ENCODE measurements at places on chromosomes 3 and 15. TPM values are rescaled to one million over a fixed set of nuclear protein-coding genes. Genes with fewer than 3 reads are reported as not detected.

DNA sequence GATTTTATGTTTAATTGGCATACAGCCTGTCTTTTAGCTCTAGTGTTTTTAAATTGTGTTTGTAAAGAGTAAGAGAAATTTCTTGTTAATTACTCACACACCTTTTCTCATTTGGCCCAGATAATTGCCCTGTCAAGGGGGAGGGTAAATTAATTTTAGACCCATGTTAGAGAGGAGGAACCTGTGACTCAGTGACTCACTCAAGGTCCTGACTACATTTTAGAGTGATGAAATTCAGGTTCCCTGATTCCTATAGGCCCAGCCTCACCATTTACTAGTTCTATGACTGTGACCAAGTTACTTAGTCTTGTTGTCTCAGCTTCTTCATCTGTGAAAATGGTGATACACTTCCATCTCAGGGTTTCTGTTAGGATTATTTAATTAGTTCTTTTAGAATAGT is 125.2 kb upstream of the DPH6 start:
- DNase-seq = no peak

GRCh38 chr15:88375234-88375927 is 91.8 kb downstream of the MRPL46 start:
- DNase-seq = no peak

DNA sequence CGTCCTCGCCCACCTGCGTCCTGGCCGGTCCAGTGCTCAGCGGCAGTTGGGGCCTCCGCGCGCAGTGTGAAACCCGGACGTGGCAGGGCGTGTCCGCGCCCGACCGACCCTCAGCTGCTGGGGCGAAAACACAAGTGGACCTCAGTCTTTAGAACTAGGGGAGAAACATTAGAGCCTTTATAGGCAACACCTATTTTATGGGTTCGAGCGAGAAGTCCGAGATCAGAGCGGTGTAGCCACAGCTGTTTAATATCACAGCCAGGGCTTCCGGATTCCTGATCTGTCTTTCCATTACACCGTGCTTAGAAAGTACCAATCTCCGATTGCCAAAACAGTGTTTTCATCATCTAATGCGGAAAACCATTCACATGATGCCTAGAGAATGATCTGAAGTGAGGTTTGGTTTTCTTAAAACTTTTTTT is 506 bp downstream of the RAD51 start:
- DNase-seq = no peak

DNA sequence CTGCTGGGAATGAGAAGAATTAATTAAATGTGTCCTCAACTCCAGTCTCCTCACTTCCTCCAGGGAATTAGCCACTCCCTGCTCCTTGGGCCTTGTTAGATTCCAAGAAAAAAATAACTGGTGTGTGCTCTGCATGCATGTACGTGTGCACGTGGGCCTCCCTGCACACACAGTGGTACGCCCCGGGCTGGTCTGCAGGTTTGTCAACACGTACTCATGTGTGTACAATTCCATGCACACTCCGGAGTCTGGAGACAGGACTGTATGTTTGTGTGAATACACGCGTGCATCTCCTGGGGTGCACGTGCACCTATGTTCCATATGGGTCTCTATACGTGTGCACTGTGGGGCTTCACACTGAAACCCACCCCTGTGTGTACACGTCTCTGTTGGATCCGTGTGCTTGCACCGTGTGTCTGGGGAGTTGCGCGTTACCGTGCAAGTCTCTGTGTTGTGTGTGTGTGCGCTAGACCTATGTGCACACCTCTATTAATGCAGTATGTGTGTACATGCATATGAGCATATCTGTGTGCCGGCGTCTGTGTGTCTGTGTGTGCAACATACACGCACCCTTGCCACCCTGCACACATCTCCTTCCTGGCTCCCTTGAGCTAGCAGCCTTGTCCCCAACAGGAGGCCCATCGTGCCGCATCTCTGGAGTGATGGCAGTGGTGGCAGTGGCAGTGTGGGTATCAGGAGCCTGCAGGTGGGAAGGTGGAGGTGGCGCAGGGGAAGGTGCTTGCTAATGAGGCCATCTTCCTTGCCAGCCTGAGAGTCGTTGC is 210.1 kb downstream of the TBC1D2B start:
- no peak for DNase-seq

DNA sequence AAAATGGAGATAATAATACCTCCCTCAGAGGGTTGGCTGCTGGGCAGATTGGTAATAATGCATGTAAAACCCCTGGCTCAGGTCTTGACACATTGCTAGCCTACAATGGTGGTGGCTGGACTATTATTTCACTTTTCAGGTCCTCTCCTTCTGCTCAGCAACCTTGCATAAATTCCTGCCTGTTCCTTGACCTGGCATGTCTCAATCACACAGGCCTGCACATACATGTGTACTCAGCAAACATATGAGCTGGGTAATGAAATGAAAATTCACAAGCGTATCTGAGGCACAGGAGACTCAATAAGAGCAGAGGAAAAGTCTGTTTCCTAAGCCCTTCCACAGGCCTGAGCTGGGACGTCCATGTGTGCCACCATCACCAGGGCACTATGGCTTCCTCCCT is 17.4 kb downstream of the VPS18 start:
- DNase-seq = no peak

DNA sequence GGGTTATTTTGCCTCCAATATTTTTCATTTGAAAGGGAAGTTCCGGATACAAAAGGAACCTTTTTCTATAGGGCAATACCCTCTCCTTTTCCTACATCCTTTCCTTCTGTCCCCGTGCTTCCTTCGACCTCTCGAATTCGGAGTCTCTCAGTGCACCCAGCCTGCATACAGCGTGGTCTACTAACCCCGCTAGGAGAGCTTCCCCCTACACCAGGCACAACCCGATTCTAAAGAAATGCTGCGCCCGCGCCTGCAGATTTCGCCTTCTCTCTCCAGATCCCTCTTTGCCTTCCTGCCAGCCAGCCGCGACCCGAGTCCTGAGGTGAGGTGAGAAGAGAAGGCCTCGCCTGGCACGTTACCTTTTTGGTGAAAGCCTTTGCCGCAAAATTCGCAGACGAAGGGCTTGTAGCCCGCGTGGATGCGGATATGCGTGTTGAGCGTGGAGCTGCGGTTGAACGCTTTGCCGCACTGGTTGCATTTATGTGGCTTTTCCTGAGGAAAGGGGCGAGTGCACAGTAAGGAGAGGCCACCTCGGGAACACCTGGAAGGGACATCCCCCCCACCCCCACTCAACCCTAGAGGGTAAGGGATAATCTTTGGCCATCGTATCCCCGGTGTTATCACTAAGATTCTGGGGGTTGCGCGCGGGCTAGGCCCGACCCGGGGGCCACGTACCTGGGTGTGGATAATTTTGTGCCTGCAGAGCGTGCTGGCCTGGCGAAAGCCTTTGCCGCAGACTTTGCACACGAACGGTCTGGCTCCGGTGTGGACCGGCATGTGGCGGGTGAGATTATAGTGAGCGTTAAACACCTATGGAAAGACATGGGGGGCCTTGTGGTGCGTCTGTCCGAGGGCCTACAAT is 2.3 kb downstream of the FEZF2 start:
- DNase-seq = no peak

DNA sequence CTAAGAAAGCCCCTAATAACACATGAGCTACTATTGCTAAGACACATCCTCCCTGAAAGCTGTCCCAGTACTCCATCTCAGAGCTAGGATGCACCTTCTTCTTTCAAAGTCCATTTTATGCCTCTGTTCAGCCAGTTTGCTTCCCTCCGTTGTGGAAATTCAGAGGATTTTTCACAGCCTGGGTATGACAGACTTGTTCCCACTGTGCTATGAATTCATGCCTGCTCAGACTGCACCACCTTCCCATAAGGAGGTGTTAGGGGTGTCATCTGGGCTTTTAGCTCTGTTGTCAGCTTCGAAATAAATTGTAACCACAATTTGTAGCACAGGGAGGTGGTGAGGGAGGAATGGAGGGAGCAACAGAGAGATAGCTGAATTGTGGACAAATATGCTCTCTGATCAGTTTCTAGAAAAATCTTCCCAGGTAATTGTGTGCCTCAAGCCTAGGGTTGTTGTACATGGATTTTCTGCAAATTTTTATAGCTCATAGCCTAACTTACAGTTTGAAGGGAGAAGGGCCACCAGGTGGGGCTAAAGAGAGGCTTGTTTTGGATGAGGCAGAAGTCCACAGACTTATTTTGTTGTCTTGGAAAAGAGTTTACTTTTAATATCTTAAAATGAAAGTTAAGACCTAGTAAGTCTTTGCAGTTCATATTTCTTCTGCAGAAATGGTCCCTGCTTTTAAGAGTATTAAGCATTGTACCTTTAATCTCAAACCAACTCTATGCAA is 462.0 kb downstream of the PDCD6IP start:
- no peak for DNase-seq

GRCh38 chr3:184907681-184908649 is 96.0 kb downstream of the VPS8 start:
- no peak for DNase-seq

- no peak for DNase-seq
Measured at GRCh38 chr3:153113541-153113940, 48.5 kb upstream of the RAP2B start.

DNA sequence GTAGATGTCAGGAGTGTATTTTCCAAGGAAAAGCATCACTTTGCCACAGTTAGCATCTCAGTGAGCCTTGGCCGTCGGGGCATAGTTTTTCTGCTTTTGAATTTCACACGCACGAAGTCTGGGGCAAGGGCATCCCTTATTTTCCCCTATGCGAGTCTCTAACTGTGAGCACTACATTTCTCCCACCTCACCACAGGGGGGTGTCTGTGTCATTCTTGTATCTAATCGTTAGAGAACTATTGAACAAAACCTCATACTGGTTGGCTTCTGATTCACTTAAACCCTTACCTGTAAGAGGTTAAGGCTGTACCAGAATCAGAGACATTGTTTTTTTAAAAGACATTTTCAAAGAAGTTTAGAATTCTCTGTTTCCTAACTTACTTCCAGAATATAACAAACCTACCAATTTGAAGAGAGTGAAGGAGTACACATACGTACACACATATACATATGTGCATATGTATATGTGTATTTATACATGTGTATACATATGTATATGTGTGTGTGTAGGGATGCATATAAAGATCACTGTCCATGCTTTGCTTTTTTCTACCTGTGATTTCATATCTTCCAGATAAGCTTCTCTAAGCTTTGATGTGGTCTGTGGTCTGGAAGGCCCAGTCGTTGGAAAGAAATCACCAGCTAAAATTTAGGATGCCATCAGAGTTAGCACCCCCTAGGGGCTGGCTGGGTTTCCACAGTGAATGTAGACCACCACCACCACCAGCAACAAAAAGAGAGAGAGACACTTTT is 49.4 kb downstream of the MYZAP start:
- DNase-seq = no peak

DNA sequence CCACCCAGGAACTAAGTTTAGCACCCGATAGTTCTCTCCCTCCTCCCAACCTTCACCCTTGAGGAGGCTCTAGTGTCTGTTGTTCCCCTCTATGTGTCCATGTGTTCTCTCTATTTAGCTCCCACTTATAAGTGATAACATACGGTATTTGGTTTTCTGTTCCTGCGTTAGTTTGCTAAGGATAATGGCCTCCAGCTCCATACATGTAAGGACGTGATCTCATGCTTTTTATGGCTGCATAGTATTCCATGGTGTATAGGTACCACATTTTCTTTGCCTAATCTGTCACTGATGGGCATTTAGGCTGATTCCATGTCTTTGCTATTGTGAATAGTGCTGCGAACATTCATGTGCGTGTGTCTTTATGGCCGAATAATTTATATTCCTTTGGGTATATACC is 66.9 kb upstream of the TRA2B start:
- no peak for DNase-seq

DNA sequence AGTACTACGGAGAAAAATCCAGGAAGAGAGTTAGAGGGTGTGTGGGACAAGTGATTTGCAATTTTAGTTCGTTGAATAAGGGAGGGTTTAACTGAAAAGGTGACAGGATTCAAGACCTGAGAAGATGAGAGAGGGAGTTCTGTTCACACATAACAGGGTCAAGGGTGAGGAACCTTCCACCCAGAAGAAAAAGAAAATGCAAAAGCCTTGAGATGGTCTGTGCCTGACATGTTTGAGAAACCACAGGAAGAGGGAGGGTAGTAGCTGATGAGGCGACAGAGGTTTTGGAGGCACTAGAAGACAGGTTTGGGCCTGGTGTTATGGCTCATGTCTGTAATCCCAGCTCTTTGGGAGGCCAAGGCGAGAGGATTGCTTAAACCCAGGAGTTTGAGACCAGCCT is 591 bp upstream of the SLC25A20 start:
- DNase-seq = no peak

GRCh38 chr3:160291909-160292299 is 66.7 kb downstream of the C3orf80 start:
- DNase-seq = no peak

GRCh38 chr15:58043192-58043903 is 22.2 kb downstream of the ALDH1A2 start:
- DNase-seq = peak; percentile 3

- DNase-seq = no peak
Measured at GRCh38 chr15:78223396-78224022, 10.9 kb downstream of the ACSBG1 start.

DNA sequence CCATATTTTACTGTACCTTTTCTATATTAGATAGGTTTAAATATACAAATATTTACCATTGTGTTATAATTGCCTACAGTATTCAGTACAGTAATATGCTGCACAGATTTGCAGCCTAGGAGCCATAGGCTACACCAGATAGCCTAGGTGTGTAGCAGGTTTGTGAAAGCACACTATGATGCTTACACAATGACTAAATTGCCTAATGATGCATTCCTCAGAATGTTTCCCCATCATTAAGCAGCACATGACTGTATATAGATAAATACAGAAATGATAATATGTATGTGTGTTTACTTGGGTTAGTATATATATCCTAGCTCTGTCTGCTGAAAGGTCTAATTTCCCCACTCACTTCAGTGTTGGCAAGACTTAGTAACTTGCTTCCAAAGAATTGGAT is 65.8 kb downstream of the MYL3 start:
- peak; percentile 48 for DNase-seq

DNA sequence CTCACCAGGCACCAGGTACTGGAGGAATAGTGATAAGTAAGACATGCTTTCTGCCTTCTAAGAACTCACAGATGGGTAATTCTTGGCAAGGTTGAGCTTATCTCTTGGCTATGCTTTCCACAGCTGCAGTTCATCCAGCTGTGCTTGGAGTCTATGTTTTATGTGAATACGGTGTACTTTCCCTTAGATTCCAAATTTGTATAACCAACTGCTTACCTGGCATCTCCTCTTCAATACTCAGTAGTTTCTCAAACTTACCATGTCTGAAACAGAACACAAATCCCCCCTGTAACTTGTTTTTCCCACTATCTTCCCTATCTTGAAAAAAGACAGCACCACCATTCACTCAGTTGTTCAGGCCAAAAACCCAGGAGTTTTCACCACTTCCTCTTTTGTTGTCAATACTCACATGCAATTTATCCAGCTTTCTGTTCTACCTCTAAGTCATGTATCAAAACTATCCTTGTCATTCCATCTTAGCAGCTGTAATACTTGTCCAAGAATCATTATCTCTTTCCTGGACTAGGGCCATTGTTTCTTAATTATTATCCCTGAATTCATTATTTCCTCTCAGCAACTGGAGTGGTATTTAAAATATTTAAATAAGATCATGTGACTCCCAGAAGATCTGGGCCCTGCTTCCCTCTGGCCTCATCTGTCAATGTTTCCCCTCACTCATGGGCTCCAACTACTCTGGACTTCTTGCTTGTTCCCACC is 32.6 kb downstream of the COL6A5 start:
- no peak for DNase-seq

HTR3E gene
- total RNA-seq = not detected

RTF1 gene
- total RNA-seq = 55.7 TPM

CFAP92 gene
- total RNA-seq = 4.8 TPM

CPN2 gene
- not detected for total RNA-seq

TRA2B gene
- total RNA-seq = 117 TPM

SUCNR1 gene
- total RNA-seq = not detected

PAK6 gene
- total RNA-seq = 10.7 TPM

HRG gene
- 0.58 TPM for total RNA-seq

CPA3 gene
- not detected for total RNA-seq

SCAMP2 gene
- 84.6 TPM for total RNA-seq

Measured in PC-9 (cell line).